ENCODE measurements at places on chromosomes 1 and 21.
A peak's percentile ranks its signal among the peaks of the same experiment; 100 is the strongest.

DNA sequence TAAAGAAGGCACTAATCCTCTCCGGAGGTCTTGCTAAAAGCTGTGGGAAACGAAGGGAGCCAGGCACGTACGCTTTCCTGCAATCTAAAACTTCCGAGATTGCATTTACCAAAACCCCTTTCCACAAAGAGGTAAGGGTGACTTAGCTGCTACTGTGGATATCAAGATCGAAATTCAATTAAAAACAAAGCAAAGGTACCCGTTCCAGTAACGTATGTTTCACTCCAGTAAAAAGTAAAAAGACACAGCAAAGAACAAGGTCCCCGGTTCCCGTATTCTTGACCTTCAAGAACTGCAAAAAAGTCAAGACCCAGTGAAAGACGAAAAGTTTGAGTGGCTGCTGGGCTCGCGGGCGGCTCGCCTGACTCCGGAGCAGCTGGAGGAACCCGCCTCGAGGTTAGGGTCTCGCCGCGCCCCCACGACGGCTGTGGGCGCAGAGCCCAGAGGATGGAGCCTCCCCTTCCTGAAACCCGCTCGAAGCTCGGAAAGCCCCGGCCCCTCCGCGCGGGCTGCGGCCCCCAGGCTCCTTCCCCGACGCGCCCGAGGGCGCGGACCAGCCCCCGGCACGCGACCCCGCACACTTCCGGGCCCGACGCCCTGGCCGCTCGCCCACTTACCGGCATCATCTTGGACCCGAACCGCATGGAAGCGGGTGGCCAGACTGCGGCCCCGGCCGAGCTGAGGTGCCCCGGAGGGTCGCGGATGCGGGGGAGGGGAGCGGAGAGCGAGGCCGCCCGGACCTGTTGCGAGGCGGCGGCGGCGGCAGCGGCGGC lies 524 bp downstream of the TP53BP2 start:
- ATAC-seq: peak; percentile 7

DNA sequence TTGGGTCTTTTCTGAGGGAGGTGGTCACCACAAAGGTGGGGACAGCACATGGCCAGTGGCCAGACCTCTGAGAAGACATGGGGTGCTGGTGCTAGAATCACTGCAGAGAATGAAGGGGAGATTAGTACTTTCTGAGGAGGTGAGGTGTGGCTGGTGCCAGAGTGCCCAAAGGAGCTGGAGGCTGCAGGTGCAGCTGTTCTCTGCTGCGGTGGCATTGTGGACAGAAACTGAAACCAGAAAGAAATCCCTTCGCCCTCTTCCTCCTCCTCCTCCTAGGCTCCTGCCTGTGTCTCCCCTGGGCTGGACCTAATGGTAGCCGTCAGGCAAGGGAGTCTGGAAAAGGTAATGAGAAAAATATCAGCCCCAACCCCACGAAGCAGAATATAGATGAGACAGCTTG lies 261.7 kb downstream of the TM2D1 start:
- no peak for ATAC-seq

DNA sequence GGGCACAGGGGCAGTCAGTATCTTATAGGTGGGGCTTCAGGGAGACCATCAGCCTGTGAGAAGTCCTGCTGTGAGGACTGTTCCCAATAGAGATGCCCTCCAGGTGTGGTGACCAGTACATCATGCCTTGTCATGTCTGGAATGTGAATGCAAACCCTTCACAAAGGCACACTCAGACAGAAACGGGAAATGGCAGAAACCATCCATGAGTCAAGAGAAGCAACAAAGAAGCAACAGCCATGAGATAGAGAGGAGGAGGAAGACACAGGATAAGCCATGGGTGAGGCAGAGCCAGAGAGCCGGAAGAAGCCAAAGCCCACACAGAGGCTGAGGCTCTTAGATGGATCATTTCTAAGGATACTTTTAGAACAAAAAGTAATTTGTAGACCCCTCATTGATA lies 20.1 kb upstream of the ZP4 start:
- no peak for ATAC-seq

DNA sequence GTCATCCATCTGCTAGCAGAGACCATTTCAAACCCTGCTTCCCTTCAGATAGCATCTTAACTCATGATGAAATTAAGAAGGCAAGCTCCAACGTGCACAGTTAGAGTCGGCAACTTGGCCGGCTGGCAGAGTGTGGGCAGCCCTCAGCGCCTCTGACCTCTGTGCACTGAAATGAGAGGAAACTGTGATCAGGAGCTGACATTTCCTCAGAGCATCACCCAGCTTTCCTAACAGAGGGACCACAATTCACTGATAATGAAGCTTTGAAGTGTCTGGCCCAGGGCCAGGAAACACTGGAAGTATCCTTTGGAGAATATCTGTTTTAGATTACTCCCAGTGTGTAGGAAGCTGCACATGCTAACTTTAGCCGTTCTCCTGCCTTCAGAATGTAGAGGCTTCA lies 145.0 kb upstream of the ZC3H11B start:
- ATAC-seq: no peak

GRCh38 chr1:173276922-173277800 lies 70.0 kb upstream of the TNFSF4 start:
- ATAC-seq: peak; percentile 76

GRCh38 chr1:107678993-107679392 lies 286.0 kb downstream of the VAV3 start:
- no peak for ATAC-seq

DNA sequence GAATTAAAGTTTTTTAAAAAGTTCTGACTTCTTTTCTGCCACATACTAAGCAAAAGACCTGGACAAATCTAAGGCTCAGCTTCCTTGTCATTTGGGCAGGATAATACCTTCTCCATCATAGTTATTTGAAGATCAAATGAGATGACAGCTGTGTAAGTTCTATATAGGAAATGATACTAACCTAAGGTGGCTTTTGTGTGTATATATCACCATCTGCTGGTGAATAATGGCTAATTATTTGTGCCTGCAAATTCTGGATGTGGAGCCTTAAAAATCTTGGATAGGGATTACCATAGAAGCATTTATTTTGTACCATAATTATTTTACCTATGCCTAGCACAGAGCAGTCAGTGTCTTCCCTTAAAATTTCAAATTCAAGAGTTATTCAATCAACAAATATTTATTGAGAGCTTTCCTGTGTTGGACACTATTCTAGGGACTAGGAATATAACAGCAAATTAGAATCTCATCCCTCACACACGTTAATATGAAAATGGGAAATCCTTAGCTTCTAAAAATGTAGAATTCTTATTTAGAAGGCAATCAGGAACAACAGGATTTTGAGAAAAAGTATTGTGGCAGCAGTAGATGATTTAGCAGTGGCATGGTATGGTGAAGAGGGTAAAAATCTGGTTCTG lies 89.8 kb downstream of the TMEM200B start:
- no peak for ATAC-seq

DNA sequence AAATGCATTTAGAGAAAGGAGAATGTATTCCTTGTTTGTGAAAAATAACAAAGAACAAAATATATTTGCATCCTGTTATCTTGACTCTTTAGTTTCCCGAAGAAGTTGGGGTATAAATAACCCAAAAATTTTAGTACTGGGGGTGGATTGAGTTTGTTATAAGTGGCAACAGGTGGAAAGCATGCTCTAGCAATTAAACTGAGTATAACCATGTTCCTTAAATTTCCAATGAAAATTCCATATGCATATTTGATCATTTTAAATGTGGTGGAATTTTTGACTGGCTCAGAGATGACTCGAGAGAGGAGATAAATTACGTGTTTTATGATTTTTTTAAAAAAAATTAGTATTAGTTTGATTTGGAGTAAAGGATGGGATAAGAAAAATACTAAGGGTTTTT lies 348.9 kb downstream of the TGFB2 start:
- ATAC-seq: no peak

DNA sequence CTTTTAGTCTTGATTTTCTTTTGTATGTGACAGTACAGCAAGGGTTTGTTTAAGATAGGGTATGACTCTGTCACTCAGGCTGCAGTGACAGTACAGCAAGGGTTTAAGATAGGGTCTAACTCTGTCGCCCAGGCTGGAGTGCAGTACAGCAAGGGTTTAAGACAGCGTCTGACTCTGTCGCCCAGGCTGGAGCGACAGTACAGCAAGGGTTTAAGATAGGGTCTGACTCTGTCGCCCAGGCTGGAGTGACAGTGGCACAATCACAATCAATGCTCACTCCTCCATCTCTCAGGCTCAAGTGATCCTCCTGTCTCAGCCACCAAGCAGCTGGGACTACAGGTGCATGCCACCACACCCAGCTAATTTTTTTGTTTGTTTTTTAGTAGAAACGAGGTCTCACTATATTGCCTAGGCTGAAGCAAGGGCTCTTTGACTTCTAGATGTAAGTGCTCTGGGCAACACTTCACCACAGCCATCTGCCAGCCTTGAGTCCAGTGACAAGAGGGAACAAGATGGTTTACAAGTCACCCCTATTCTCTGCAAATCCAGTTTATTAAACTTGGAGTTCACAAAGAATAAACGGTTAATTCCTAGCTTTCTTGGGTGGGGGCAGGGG lies 965 bp upstream of the SH2D5 start:
- no peak for ATAC-seq

- ATAC-seq: no peak
Observed at GRCh38 chr1:90384193-90384592, 332.9 kb downstream of the BARHL2 start.

- no peak for ATAC-seq
Observed at GRCh38 chr1:84488107-84488506, 9.0 kb downstream of the RPF1 start.

- peak; percentile 91 for ATAC-seq
Observed at GRCh38 chr1:151070474-151071276, at the start of gene GABPB2. GABPB2 (plus strand) TSS chr1:151070761; CDS start chr1:151088190, 17,429 bp downstream.

GRCh38 chr1:199174336-199174735 lies 535.5 kb downstream of the PTPRC start:
- no peak for ATAC-seq

DNA sequence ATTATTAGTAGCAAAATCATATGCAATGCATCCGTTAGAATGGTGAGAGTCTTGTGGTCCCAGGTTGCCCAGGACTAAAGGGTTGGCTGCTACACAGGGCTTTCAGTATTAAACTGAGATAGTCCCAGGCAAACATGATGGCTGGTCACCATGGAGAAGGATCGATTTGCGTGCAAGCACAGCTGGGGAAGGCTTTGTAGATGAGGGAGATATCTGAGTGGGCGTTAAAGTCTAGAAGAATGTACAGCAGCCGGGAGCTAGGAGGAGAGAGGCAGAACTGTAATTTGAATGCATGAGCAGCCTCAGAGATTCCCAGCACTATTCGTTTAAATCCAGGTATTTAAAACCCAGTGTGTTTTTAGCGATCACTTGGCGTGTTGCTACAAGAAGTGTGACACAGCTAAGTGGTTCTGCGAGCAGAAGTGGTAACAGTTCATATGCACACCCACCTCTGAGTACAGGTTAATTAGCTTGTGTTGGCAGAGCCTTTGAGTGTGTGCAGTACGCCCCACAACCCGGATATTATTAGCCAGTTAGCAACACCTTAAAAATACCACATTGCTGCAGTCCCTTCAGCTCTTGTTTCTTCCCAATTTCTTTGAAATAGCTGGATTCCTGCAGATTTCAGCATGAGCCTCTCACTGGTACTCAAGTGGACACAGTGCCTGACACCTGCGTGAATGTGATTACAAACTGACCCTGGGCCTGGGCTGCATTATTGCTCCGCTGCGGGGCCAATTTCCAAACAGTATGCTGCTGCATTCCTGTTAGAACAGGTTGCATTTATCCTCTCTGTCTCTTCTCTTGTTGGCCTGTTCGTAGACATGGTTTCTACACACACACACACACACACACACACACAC lies 67.2 kb upstream of the SCAF4 start:
- ATAC-seq: no peak

DNA sequence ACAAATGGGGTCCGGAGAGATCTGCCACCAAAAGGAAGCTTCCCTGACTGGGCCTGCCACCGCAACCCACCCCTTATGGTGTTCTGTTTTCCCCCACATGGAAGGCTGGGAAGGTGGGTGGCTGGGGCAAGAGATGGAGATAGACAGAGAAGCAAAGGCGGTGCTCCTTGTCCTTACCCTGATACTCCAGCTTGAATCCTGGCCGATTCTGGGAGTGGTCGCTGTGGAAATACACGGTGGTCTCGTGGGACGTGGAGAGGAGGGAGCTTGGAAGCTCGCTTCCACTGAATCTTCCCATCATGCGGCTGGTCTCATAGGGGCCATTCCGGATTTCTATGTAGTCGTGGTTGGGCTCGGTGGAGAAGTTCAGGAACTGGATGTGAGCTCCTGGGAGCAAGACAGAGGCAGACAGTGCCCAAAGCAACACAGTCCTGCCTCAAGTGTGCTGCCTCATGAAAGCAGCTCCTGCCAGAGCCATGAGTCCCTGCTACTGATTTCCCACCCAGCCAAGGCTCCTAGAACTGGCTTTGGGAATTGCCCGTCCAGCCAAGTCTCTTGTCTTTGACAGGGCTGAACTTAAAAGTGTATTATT lies 138.5 kb downstream of the ZSCAN20 start:
- no peak for ATAC-seq

- no peak for ATAC-seq
Observed at GRCh38 chr1:211118407-211119102, 15.4 kb downstream of the KCNH1 start.

GRCh38 chr1:51313961-51314777 lies 16.2 kb downstream of the TTC39A start:
- ATAC-seq: peak; percentile 21

- ATAC-seq: no peak
Observed at GRCh38 chr1:11831945-11832725, 15.4 kb downstream of the NPPA start.

GRCh38 chr21:31731056-31731856 lies 662 bp downstream of the SCAF4 start:
- ATAC-seq: peak; percentile 15

- no peak for ATAC-seq
Observed at GRCh38 chr1:5821540-5822176, 170.6 kb downstream of the NPHP4 start.

- ATAC-seq: no peak
Observed at GRCh38 chr1:208864366-208864965, 620.3 kb upstream of the PLXNA2 start.

DNA sequence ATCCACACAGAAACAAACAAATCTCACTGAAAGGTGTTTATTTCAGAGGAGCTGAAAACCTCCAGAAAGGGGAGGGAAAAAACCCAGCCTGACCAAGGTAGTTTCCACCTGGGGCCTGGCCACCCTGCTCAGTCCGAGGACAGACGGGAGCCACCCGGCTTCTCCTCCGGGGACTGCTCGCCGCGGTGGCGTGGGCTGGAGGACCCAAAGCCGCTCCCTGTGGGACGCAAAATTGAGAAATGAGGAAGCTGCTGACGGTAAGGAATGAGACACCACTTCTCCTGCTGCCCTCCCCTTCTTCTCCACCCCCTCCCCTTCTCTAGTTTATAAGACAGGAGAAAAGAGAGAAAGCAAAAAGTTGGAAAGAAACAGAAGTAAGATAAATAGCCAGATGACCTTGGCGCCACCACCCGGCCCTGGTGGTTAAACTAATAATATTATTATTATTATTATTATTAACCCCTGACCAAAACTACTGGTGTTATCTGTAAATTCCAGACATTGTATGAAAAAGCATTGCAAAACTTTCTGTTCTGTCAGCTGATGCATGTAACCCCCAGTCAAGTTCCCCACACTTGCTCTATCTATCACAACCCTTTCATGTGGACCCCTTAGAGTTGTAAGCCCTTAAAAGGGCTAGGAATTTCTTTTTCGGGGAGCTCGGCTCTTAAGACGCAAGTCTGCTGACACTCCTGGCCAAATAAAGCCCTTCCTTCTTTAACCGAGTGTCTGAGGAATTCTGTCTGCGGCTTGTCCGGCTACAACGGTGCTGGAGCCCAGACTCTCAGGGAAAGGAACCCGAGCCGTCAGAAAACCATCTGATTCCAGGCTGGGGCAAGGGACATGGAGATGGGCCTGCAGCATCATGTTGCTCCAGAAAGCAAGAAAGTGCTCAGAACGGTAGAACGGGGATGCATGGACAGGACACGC lies 12.5 kb downstream of the ITGB2 start:
- no peak for ATAC-seq
